ENCODE measurements at places on chromosomes 7 and 10.

GRCh38 chr10:127979045-127979444 lies 72.1 kb downstream of the PTPRE start:
- DNase-seq: no peak

GRCh38 chr7:49670991-49671390 lies 102.4 kb upstream of the VWC2 start:
- DNase-seq: peak; percentile 0

DNA sequence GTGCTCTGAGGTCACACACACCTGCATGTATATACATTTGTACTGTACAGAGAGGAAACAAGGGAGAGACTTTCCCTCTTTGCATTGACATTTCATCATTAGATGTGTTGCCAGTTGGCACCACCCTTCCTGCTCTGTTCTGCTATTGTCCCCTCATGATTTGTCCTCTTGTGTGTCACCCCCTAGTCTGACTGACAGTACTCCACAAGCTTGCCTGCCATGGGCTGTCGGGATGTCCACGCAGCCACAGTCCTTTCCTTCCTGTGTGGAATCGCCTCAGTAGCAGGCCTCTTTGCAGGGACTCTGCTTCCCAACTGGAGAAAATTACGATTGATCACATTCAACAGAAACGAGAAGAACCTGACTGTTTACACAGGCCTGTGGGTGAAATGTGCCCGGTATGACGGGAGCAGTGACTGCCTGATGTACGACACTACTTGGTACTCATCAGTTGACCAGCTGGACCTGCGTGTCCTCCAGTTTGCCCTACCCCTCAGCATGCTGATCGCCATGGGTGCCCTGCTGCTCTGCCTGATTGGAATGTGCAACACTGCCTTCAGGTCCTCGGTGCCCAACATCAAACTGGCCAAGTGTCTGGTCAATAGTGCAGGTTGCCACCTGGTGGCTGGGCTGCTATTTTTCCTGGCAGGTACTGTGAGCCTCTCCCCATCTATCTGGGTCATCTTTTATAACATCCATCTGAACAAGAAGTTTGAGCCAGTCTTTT lies 9.4 kb downstream of the CLDN12 start:
- DNase-seq: peak; percentile 7

DNA sequence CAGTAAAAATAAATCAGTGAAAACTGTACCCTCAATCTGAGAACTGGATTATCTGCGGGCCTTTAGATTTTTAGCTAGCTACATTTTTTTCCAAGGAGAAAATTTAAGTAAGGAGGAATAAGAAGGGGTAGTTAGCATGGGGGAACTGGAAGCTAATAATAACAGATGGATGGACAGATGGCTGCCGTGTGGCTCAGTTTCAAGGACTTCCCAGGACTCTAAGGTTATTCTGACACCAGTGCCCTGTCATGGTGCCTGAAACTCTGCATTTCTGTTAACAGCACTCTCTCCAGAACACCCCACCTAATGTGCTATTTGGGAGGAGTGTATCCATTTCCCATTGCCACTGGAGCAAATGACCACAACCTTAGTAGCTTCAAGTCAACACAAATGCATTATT lies 75.7 kb upstream of the PDE1C start:
- DNase-seq: no peak

- DNase-seq: peak; percentile 11
Observed at GRCh38 chr10:16606421-16606820, 84.7 kb upstream of the C1QL3 start.

DNA sequence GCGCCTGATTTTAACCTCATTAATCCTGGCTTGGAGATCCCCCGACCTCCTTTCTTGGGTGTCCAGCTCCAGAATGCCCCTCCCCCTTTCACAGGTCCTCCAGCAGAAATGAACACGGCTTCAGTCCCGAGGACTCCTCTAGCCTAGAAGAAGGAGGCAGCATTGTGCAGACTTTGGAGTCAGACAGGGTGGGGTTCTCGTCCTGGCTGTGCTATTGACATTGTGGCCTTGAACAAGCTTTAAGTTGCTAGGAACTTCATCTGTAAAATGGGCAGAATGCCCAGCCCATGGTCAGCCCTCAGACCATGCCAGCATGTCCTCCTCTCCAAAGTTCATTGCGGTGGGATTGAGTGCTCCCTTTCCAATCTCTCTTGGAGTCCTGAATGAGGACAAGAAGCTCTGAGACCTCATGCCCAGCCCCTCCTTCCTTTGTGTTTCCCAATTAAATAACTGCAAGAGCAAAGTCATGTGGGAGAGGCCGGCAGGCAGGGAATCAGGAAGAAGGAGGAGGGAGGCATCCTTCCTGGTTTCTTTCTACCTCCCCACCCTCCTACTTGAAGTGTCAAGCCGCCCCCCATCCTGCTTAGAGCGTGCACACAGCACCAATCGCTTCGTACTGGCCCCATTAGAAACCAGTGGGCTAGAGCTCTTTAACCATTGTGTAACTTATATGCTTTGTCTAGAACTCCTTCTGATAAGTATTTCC lies 86.4 kb downstream of the RBM20 start:
- DNase-seq: no peak

- DNase-seq: peak; percentile 81
Observed at GRCh38 chr7:36526863-36527548, 137.3 kb downstream of the ANLN start.

All from fibroblast of skin of back (primary cell).